Stimulated activated CD4-positive, alpha-beta T cell treated with anti-CD3 and anti-CD28 coated beads, Interleukin-1b, Interleukin-23, amount 100 ng/mL, for 48 hours (primary cell): ENCODE measurements at places on chromosomes 12 and 14.

GRCh38 chr12:51191516-51192283, 18.8 kb upstream of the TFCP2 start:
- DNase-seq = no peak

GRCh38 chr12:108668542-108668941, 34.8 kb upstream of the SELPLG start:
- no peak for DNase-seq

DNA sequence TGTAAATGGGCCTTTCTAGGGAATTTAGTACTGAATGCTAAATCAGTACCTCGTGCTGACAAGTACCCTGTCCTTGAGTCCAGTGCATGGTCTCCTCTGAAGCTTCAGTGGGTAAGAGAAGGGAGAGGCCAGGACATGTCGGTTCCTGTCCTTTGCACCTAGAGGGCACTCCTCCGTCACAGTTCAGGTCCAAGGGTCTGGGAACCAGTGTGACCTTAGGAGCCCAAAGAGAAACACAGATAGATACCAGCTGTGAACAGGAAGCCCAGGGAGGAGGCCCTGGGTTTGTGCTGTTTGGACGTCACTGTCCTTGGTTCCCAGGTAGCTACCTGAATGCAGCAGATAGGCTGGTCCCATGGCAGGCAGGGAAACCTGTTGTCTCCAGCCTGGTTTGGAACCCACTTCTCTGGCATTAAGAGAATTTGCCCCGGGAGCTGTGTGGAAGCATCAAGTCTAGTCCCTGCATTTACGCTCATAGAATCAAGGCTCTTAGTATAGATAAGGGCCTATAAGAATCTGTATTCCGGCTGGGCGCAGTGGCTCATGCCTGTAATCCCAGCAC, 3.9 kb upstream of the FGF23 start:
- DNase-seq = no peak

DNA sequence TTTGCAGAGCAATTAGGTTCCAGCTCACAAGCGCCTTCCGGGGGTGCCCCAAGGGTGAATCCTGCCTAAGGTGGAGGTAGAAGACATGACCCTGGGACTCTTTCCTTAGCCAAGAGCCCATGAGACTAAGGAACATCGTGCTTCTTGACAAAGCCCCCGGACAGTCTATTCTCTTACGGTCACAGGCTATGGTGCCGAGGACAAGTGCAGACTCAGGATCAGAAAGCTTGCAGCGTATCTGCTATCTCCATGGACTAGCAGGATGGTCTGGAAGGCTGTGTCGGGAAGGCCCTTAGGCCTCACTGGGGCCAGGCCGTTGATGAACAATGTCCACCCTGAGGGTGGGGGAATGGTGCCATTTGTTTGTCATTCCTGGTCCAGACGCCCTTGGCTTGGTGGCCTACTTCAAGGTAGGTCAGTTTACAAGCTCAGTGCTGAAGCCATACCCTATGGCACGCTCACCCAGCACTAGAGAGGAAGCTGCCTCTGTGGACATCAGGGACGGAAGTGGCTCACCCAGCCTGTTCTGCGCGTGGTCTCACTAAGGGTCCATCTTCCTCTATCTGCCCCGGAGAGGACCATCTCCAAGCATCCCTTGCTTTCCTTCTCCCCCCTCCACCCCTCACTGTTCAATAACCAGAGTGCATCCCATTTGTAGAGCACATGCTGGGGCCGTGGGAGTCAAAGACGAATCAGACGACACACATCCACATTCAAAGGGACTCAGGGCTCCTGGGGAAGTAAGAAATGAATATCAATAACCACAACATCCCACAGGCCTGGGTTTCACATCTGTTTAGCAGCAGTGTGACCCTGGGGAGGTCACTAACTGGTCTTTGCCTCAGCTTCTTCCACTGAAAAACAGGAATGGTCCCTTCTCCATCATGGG, 45.0 kb upstream of the IQSEC3 start:
- peak; percentile 19 for DNase-seq

GRCh38 chr12:108296945-108297344, 42.2 kb downstream of the CMKLR1 start:
- DNase-seq = no peak

- no peak for DNase-seq
Measured at GRCh38 chr14:33814010-33814409, 136.9 kb downstream of the EGLN3 start.

GRCh38 chr12:3755898-3756297, 3.0 kb upstream of the CRACR2A start:
- DNase-seq = no peak

DNA sequence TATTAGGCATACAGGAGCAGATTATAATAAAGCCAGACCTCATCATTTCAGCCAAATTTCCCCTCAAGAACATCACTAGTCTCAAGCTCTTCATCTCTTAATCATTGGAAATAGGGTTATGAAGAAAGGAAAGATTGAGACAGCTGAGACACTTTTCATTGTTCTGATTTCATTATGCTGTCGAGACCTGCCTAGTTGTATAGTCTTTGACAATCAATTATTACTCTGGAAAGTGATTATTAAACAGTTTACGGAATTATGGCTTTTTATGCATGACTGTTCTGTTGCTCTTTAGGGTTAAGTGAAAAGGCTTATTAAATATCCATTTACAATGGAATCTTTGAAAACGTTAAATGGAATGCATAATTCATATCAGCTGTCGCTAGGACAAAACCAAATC, 48.3 kb downstream of the TTC6 start:
- no peak for DNase-seq

GRCh38 chr14:67975470-67975869, 155.9 kb downstream of the RAD51B start:
- DNase-seq = no peak
